ENCODE measurements at places on chromosomes 16 and 17.

DNA sequence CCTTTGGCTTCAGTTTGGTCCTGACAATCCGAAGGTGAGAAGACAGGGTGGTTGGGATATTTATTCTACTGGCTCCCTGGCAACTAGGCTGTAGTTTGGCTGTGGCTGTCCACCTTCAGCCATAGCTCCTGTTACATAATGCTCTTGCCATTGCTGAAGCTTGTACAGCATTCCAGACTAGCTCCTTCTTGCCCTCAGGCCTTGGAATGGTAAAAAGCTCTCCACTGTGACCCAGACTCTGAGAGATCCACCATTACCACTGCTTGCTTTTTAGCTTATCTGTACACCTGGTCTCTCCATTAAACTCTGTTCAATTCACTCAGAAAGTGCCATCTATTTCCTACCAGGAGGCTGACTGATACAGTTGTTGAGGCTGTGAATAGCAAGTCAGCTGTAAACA, 231.8 kb upstream of the MON1B start:
- no peak for DNase-seq

- no peak for DNase-seq
Observed at GRCh38 chr16:87160701-87161337, 156.4 kb downstream of the C16orf95 start.

- DNase-seq: no peak
Observed at GRCh38 chr16:69351309-69352027, at the start of gene TMED6. TSS of gene TMED6 (minus strand) at chr16:69351786. CDS start at chr16:69351753, 33 bp downstream.

DNA sequence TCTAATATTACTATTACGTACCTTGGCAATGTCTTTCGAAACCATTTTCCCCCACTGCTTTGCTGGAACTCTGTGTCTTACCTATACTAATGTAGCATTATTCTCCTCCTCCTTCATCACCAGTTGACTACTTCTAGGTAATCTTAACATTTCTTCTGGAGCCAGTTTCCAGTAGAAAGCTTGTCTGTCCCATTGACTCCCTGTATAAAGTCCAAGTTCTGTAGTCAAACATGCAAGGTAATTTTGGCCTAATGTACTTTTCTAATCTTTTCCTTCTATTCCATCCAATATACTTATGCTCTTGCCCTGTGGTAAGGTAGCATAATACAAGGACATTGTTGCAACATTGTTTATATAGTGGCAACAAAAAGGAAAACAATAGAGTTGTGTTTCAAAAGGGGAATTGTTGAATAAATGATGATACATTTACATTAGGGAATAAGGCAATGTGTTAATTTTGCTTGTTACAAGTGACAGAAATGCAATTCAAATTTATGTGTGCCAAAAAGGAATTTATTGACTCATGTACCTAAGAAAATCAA, 27.9 kb downstream of the OMG start:
- no peak for DNase-seq

DNA sequence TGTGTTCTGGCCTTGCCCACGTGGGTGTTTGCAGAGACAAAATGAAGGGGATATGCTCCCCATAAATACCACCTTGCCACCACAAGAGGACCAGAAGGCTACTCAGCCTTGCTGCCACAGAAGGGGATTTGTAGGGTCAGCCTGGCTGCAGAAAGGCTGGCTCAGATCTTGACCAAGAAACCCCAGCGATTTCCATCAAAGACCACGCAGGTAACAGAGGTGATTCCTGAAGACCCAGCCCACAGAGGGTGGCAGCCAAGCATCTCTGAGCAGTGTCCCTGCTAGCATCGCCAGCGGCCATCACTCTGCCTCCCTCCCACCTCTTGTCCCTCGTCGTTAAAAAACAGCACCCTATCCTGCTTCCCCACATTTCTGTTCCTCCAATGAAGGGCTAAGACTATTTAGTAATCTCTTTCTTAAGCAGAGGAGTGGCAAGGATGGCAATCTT, 54.9 kb downstream of the BEAN1 start:
- DNase-seq: peak; percentile 22

- DNase-seq: peak; percentile 76
Observed at GRCh38 chr17:47978324-47978723, 7.4 kb downstream of the CDK5RAP3 start.

DNA sequence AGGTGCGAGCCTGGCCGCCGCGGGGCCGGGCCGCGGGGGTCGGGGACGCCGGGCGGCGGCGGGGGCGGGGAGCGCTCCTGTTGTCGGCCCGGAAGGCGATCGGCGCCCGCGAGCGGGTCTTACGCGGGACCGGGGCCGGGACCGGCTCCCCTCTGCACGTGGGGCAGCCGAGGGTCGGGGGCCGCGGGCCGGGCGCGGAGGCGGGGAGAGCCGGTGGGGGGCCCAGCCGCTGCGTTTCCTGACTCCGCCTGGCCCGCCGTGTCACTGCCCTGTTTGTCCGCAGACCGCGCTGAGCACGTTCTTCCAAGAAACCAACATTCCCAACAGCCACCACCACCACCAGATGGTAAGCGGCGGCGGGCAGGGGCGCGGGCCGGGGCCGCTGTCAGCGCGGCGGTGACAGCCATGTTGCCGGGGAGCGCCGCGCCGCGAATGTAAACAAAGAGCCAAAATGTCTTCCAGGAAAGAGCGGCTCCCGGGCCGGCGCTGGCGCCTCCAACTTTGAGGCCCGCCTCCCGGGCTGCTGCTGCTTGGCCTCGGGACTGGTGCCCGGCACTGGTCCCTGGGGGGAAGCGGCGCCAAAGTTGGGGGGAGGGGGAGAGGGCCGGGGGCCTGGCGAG, 586 bp downstream of the UBALD2 start:
- no peak for DNase-seq

DNA sequence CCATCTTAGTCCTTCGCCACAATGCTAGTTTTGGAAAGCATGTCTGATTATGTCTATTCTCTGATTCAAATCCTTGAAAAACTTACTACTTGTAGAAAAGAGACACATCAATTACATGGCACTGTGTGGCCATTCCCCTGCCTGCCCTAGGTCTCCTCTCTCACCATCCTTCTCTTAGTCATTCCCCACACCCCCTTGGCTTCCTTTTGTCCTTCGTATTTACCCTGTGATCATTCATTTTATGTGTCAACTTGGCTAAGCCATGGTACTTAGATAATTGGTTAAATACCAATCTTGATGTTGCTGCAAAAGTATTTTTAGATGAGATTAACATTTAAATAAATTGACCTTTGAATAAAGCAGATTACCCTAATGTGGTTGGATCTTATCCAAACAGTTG, 122.9 kb upstream of the CDH11 start:
- DNase-seq: no peak

GRCh38 chr16:8966817-8967131, 3.1 kb upstream of the USP7 start:
- DNase-seq: no peak
